ENCODE measurements at places on chromosomes 1 and 21. TPM values are rescaled to one million over a fixed set of nuclear protein-coding genes. Genes with fewer than 3 reads are reported as not detected.

GRCh38 chr1:167909691-167910180 is 4.2 kb downstream of the ADCY10 start:
- DNase-seq: no peak

Gene SPRR3
- not detected for total RNA-seq

Gene C1orf115
- total RNA-seq: 180 TPM

GRCh38 chr1:162264108-162264507 is 112.5 kb downstream of the SPATA46 start:
- no peak for DNase-seq

Gene PRAMEF9
- total RNA-seq: not detected

Gene ZNF678
- 3.9 TPM for total RNA-seq

GRCh38 chr1:202282025-202282371 is 59.7 kb downstream of the UBE2T start:
- DNase-seq: no peak
